CMK (cell line): ENCODE measurements at places on chromosomes 12 and 14.

DNA sequence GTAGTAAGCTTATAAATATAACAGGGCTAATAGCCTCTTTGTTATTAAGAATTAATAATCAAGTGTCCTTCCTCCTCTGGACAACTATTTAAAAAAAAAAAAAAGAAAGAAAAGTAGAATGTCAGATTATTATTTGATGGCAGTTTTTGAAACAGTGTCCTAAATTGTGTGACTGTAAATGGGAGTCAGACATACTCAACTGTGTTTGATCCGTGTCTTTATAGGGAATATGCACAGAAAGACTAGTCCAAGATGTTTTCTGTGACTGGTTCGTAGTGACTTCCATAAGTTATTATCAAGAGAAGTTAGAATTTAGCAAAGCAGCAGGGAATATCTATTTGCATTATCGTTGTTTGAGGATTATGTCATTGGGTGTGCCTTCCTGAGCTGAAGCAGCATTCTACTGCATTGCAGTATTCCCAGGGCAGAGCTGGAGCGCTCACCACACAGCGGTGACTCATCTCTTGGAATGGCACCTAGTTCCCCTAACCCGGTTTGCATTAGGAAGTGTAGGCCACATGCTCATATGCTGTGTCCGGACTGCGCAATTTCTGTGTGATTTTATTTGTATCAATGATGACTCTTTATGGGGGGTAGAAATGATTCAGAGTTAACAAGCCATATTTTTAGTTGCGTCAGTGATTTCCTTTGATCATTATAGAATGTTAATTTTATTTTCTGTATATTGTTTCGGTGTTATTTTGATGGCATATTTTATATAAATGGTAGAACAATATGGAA, 7.9 kb downstream of the DYNC1H1 start:
- DNase-seq, result no peak

GRCh38 chr12:16568873-16569272, 37.1 kb downstream of the LMO3 start:
- DNase-seq, result no peak

DNA sequence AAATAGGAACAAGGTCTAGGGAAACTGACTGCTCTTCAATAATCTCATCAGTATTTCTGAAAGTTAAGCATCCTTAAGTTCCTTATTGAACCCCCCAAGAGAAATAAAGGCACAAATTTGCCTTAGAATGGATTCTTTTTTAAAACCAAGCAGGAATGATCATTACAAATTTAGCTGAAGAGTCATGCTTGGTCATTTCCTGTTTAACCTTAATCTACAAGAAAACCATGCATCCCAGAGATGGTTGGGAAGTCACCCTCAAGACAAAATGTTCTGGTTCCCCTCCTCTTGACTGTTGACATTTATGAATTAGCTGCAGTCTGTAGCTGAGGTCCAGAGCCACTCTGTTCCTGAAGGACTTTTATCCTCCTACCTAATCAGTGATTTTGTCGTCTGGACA, 291.8 kb upstream of the G2E3 start:
- no peak for DNase-seq

GRCh38 chr14:94598506-94598815, 13.7 kb upstream of the SERPINA3 start:
- DNase-seq, result no peak

DNA sequence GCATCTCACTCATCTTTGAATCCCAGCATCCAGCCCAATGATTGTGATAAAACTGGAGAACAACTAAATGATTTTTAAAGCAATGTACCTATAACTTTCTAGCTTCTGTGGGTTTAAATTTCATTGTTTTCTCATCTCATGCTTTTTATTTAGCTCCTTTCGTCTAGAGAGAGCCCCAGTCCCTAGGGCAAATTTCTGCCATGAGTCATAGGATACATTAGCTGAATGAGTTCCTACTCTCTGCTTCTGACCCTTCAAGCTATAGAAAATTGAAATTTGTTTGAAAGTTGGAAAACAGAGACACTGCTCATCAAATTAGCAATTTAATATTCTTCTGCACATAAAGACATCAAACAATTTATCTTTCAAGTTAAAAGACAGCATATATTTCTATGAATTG, 113.9 kb downstream of the KIF21A start:
- no peak for DNase-seq

GRCh38 chr12:123705935-123706334, 6.2 kb upstream of the ATP6V0A2 start:
- no peak for DNase-seq

GRCh38 chr14:77761205-77761931, 412 bp upstream of the SNW1 start:
- peak; percentile 25 for DNase-seq

DNA sequence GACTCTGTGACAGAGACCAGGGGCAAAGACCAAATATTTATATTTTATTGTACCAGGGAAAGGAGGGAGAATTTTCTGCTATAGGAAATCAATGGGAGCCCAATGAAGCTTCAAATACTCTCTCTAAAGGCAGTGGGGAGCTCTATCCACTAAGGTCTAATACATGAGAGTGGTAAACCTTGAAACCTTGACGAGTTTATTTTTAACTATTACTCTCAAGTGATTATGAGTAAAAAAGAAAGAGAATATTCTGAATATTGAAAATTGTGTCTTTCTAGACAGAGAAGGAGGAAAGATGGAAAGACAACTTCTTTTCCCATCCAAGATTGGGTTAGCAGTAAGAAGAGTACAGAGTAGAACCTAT, 1722.1 kb upstream of the SEL1L start:
- DNase-seq, result no peak

DNA sequence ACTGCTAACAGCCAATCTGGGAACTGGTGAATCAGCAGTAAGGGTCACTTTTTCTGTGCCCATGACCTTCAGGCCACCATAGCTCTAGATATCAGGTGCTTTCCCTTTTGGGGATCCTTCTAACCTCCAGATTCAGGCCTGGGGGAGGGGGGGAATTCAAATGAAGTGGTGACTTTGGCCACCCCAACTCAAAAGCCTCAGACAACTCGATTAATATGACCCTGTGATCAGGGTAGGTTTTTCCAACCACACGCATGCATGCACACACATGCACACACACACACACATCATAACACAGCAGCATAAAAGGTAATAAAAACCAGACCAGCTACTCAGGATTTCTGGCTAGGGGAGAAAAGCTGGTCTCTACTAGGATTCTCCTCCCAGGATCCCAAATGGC, 5.3 kb downstream of the TBX3 start:
- DNase-seq, result no peak

- DNase-seq, result no peak
These were observed 321.1 kb downstream of the EGLN3 start for GRCh38 chr14:33629792-33630191.

GRCh38 chr12:90124289-90124688, 415.7 kb upstream of the ATP2B1 start:
- no peak for DNase-seq

- no peak for DNase-seq
These were observed 239.1 kb downstream of the DIO2 start for GRCh38 chr14:79972230-79972629.

- no peak for DNase-seq
These were observed 8.3 kb upstream of the MTA1 start for GRCh38 chr14:105411017-105411941.

GRCh38 chr12:90943255-90943654, 11.7 kb downstream of the CCER1 start:
- DNase-seq, result no peak

- no peak for DNase-seq
These were observed 11.7 kb downstream of the VPS37B start for GRCh38 chr12:122884091-122884826.

DNA sequence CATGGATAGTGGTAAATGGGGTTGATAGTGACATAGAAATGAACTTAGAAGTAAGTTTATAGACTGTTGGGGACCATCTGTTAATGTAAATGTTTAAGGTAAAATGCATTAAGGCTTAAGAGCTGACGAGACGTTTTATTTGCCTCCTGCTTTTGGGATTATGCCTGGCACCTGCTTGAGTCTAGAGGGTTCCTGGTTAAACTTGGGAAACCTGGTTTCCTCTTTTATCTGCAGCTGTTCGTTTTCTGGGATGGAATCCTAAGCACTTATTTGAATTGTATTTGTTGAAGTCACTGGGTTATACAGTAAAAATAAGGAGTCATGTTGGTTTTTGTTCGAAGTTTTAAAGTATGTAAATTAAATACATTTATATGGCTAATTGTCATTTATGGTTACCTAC, 914.7 kb downstream of the NRXN3 start:
- no peak for DNase-seq

DNA sequence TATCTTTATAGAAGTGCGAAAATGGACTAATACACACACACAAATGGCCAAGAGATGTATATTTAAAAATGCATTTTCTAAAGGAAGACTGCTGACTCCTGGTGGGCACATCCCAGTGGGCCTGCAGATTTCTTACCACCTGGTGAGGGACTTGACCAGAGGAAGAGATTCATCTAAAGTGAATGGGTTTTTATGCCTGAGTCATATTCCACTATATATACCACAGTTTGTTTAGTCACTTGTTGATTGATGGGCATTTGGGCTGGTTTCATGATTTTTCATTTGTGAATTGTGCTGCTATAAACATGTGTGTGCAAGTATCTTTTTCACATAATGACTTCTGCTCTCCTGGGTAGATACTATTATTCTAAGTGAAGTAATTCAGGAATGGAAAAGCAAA, 277.3 kb downstream of the SLC16A7 start:
- no peak for DNase-seq

DNA sequence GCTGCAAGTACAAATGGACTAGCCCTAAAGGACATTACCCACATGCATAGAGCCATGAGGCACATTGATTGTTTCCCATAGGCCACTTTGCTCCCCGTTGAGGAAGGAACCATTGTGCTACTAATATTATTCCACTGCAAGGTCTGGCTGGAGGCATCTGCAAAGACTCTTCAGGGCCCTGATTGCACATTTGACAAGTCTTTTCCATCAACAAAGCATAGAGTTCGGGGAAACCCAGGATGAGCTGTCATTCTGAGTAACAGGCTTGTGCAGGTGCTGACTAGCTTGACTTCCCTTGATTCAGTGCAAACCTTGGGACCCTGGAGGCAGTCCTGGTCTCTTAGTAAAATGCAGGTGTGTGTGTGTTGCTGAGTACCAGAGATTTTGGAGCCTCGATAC, 73.8 kb downstream of the SUSD6 start:
- no peak for DNase-seq

- DNase-seq, result no peak
These were observed 216.2 kb upstream of the PLEKHG7 start for GRCh38 chr12:92486443-92487137.

- no peak for DNase-seq
These were observed 6.6 kb downstream of the TTC9 start for GRCh38 chr14:70648346-70648745.

- DNase-seq, result no peak
These were observed 59.2 kb downstream of the CCNK start for GRCh38 chr14:99540196-99541032.

DNA sequence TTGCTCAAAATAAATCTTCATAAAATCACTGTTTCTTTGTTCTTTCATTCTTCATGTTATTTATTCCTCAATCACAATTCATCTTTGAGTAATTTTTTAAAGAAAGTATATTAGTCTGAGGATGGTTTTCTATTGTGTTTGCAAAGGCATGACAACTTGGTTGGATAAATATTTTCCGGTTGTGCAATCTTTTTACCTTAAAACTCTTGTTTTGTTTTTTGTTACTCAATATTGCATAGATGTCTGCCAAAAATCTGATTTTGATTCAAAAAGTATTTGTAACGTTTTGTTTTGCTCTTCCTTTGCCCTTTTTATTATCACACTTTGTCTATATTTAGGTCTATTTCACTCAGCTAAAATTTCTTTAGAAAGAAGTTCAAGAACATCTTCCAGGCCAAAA, 86.2 kb upstream of the SYT1 start:
- DNase-seq, result no peak

DNA sequence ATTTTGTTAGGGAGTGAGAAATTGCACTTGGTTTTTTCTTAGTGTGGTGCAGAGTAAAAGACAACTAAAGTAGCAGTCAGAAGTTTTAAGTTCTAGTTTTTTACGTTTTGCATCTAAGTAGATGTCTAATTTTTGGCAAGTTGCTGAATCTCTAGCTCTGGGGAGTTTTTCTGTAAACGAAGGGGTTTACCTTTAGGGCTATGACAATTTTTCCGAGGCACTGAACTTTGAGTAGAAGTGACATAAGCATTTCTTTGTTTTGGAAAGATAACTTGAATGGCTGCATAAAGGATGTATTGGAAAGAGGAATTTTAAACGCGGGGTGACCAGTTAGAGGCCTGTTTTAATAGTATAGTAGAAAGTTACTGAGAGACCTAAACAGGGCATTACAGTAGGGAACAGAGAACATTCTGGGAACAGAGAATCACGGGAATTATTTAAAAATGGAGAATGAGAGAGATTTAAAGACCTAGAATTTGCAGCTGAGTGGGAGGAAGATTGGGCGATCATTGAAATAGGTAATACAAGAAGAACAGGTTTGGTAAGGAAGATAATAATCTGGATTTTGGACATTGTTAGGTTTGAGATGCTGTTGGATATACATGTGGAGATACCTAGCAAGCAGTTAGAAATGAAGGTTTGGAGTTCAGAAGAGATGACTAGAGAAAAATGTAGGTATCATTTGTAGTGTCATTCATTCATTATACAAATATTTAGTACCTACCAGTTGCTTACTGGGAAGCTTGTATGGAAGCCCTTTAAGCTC, 1.2 kb downstream of the ZNF410 start:
- no peak for DNase-seq

DNA sequence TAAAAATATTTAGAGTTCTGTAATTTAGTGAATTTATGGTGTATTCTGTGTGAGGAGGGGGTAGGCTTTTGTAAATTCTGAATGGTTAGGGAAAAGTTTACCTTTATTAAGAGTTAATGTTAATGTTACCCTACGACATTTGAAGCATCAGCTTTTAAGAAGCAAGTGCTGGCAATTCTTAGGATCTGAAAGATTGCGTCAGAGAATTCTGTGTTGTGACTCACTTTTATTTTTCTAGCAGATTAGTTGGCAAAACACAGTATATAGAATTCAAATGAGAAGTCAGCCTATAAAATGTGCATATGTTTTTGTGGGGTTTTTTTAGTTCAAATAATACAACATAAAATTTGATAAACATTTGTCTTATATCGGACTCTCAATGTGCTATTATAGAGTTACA, 97.6 kb downstream of the RAD52 start:
- no peak for DNase-seq

DNA sequence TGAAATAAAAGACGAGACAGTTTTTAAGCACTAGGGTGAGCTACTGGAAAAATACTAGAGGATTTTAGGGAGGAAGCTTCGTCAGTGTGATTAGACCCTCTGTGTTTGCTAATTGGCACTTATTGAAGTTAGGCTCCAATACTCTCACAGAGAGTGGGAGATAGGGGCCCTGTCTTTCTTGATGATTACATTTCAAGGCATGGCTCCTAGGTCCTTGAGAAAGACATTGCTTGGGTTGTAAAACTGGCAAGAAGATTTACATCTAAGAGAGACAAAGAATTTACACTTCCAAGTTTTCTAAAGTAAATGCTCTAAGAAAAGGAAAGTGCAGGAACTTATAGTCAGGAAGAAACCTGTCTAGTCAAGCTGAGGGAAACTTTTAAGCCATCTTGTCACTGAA, 183.2 kb downstream of the C12orf50 start:
- no peak for DNase-seq
